Stimulated activated CD4-positive, alpha-beta T cell treated with anti-CD3 and anti-CD28 coated beads, TNF-alpha, amount 100 ng/mL, for 24 hours (primary cell): ENCODE measurements at places on chromosomes 6 and 20.

GRCh38 chr6:537114-537513 is 119.8 kb downstream of the HUS1B start:
- DNase-seq: no peak

DNA sequence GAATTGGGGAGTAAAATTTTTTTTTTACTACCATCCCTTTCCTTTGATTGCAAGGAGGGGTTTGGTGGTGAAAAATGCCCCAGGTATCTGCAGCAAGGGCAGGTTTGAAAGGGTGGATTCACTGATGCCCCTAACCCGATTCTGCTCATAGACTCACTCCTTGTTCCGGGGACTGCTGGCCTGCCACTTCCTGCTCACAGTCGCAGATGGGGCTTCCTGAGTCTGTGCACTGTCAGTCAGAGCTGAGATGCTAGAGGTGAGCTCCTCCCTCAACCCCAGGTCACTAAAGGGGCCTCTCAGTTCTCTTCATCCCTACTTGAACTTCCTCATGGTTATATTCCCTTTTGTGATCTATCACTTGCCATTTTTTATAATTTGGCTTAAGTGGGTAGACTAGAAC is 357.9 kb downstream of the FARS2 start:
- no peak for DNase-seq

GRCh38 chr6:149636124-149636523 is 12.4 kb downstream of the KATNA1 start:
- no peak for DNase-seq

GRCh38 chr20:47642624-47643023 is 140.9 kb downstream of the NCOA3 start:
- DNase-seq: no peak

- DNase-seq: no peak
Measured at GRCh38 chr6:16089232-16090062, 39.4 kb upstream of the MYLIP start.

DNA sequence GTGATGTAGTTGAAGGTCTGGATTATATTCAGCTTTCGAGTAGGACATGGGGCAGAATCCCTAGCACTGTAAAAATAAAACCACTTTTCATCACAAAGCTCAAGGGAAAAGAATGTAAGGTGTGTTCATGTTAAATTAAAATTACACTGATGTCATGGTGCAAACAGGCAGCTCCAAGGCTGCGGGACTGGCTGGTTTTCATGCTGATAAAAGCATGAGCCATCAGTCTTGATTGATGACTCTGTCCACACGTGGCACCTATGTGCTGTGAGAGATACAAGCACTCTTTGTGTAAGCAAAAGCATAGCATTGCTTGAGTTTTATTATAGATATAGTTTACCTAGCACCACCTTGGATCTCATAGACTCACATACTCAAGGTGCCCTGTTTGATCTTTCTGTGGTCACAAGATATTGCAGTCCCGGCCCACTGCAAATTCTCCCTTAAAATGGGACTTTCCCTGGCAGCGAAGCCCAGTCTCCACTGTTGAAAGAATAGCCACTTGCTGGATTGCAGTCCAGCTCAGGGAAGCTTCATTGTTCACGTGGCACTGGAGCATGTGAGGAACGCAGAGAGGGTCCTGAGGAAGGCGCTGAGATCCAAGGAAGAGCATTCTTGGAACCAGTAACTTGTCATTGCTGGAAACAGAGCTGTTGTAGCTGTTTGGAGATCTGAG is 90.6 kb downstream of the TIAM2 start:
- no peak for DNase-seq

GRCh38 chr6:43932259-43933147 is 162.5 kb downstream of the VEGFA start:
- DNase-seq: no peak

- no peak for DNase-seq
Measured at GRCh38 chr20:3072530-3073250, 1.3 kb downstream of the OXT start.

DNA sequence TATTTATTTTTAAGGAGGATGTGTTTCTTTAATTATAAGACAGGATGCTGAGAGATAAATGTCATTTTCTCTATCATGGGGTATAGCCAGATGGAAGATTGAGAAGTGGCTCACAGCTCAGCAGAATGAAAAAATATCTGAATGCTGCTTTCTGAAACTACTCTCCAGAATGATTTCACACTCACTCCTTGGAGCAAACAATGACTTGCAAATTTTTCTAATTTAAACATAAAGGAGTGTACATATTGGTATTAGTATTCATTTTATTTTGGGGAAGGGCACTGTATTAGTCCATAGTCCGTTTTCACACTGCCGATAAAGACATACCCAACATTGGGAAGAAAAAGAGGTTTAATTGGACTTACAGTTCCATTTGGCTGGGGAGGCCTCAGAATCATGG is 52.4 kb upstream of the TRIM26 start:
- DNase-seq: no peak

DNA sequence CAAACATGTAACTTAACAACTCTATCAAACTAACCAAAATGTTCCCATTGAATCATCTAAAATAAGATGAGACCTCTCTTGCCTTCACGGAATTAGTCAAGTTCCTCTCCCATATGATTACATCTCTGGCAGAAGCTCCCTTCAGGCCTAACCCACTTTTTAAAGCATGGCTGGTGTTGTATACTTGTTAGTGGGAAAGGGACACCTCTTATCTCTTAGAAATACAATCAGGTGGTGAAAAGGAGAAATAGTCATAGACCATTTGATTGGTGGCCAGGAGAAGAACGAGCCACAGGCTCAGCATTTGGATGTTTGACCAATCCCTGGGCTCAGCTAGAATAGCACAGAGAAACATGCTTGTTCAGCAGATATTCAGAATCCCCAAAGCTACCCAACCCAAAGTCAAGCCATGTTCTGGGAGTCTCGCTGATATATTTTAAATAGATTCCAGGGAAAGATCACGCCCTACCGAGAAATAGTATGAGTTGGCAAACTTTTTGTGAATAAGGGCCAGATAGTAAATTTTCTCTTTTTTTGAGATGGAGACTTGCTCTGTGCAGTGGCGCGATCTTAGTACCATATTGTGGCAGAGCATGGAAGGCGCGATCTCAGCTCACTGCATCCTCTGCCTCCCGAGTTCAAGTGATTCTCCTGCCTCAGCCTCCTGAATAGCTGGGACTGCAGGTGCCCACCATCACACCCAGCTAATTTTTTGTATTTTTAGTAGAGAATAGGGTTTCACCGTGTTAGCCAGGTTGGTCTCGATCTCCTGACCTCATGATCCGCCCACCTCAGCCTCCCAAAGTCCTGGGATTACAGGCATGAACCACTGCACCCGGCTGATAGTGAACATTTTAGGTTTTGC is 126.3 kb upstream of the MYLIP start:
- no peak for DNase-seq

DNA sequence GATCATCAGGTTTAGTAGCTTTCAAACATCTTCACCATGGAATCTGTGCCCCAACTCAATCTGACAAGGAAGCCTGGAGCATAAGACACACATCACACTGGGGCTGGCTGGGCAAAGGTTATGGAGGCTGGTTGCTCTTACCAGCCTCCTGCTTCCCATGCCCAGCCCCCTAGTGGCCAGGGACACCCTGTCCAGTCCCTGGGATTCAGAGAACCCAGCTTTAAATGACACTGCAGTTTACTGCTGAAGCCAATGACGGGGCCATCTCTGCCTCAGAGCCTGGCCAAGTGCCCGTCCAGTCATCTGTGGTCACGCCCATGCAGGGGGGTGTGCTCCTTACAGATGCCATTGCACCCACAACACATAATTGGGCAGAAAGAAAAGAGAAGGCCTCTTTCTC is 272.9 kb downstream of the SMOC2 start:
- DNase-seq: no peak

- no peak for DNase-seq
Measured at GRCh38 chr6:31349301-31349700, 7.7 kb downstream of the HLA-B start.

DNA sequence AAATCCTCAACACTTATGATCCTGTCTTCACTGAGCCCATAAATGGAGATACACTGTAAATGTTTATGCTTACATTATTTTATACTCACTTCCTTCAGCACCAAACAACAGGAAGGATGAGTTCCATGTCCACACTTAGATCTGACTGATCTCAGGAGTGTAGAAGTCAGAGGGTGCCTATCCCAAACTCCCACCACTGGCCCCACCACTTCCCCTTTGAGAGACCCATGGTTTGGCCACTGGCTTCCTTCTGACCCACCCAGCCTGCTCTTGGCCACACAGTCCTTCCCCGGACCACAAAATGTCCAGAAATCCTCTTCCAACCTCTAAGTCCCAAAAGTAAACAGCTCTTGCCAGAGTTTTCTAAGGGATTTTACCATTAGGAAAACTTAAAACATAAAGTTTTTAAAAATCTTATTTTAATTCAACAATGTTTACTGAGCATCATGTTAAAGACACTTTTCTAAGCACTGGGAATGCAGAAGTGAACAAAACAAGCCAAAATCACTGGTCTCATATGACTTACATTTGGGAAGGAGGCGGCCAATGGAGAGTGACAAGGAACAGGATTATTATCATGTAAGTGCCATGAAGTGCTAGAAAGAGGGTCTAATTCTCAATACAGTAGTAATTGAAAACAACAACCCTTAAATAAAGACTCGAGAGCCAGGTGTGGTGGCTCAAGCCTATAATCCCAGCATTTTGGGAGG is 103.8 kb downstream of the NRSN1 start:
- no peak for DNase-seq

GRCh38 chr6:3370361-3371221 is 86.3 kb downstream of the SLC22A23 start:
- no peak for DNase-seq

DNA sequence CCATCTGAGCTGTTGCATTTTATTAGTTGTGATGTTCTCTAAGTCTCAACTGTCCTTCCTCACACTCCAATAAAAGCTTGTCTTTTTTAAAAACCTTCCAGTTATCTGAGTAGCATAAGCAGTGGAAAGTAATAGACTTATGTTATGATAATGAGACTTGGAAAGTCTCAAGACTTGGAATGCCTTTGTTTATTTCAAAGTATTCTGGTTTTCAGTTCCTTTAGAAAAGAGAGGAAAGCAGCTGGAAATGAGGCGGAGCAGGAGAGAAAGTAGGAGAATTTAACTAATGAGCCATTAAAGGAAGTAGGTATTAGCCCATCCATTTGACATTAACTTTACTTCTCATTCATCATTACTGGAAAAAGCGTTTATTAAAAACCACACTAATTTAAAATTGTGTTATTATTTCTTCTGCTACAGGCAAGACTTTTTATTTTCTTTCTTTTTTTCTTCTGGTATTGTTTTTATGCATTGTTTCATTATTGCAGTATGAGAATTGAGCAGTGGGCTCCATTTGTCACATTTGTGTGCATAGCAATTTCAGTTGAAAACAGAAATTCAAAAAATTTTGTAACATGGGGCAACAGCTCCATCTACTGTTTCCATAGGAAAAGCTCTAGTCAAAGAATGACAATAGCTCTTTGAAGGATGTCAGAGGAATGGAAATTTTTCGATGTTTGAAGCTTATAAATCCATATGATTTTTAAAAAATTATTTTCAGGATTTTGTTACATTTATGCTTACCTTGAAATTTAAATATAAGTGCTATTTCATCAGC is 194.8 kb downstream of the COL9A1 start:
- DNase-seq: no peak

GRCh38 chr6:133130863-133131262 is 110.3 kb upstream of the EYA4 start:
- no peak for DNase-seq

DNA sequence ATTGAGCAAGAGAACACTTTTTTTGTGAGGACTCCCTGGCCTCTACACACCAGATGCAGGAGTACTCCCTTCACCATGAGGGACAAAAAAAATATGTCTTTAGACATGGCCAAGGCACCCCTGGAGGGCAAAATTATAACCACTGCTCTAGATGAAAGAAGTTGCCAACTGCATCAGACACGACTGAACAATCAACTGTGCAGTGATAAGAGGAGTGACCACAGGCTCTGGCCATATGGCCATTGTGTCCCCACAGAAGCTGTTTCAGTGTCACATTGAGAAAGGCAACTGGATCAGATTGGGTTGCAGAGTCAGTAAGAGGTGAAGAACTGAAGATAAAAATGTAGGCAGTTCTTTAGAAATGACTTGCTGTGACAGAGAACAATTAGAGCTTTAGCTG is 85.7 kb downstream of the C6orf118 start:
- no peak for DNase-seq

DNA sequence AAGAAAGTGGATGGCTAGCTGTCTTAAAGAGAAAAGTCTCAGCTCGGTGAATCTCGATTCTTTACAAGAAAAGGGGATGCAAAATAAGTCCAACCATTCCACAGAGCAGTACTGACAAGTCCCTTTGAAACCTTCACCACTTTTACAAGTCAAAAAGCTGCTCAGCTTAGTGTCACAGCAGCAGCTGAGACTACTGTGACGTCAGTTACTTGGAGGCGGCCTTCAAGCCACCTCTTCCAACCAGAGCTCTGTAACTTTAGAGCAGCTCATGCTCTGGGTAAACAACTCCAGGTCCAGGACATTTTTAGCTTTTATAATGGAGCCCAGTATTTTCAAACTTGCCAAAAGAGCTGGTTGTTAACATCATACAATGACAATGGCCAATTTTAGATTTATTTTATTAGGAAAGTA is at the start of gene KIAA0408:
Gene KIAA0408, minus strand, starts transcription at position 159 of the 411 bp plus-strand sequence. CDS start 5,408 bp downstream, outside the sequence.
- no peak for DNase-seq

DNA sequence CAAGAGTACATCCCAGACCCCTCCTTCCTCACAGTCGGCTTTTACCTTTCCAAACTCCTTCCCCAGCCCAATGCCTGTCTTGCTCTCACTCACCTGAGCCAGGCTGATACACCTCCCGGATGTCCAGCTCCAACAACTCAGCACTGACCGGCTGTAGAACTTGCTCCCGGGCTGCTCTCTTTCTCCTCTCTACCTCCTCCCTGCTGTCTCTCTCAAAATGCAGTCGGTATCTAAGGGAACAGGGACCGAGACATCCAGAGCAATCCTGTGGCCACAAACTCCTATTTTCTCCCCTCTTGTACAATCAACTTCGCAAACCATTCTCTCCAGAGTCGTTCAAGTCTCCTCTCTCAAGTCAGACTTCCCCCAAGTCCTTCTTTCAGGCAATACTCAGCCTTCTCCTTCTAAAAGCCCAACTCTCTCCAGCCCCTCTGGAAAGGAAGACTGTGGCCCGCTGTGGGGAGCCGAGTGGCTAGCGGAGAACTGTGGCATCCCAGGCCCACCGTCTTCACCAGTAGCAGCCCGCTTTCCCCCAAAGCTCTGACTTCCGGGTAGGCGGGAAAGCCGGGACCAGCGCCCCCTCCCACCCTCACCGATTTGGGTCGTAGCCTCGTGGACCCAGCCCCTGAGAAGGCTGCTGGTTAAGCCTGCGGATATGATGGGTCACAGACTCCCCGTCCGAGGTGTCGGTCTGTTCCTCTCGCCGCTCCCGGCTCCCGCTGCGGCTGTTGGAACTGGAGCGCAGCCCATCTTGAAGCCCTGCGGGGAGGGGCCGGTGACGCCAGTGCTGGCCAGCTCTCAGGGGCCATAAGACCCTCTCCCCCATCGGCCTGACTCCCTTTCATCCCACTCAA is 1.1 kb downstream of the GNL1 start:
- DNase-seq: no peak
